ENCODE measurements at places on chromosomes 6 and 20. TPM values are rescaled to one million over a fixed set of nuclear protein-coding genes. Genes with fewer than 3 reads are reported as not detected.

DNA sequence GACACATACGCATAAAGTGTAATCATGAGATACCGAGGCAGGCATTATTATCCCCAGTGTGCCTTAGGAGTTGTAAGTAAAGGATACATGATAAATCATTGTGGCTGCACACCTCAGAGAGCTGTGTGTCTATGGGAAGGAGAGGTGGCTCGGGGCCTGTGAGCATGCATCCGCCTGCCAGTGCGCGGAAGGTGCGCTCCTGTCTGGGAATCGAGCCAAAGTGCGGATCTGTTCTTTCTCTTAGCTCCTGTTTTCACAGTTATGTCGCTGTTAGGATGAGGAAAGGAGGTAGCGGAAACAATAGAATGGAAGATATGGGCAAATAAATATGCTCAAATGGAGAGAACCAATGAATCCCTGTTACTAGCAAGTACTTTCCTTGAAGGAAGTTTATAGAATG is 98.0 kb downstream of the ANKRD6 start:
- no peak for DNase-seq

- no peak for DNase-seq
These were observed 209.4 kb upstream of the MCHR2 start for GRCh38 chr6:100203400-100203799.

HLA-DPB1 gene
- total RNA-seq: 27.4 TPM

GRCh38 chr20:1417273-1417672 is 24.4 kb upstream of the FKBP1A start:
- no peak for DNase-seq

DNA sequence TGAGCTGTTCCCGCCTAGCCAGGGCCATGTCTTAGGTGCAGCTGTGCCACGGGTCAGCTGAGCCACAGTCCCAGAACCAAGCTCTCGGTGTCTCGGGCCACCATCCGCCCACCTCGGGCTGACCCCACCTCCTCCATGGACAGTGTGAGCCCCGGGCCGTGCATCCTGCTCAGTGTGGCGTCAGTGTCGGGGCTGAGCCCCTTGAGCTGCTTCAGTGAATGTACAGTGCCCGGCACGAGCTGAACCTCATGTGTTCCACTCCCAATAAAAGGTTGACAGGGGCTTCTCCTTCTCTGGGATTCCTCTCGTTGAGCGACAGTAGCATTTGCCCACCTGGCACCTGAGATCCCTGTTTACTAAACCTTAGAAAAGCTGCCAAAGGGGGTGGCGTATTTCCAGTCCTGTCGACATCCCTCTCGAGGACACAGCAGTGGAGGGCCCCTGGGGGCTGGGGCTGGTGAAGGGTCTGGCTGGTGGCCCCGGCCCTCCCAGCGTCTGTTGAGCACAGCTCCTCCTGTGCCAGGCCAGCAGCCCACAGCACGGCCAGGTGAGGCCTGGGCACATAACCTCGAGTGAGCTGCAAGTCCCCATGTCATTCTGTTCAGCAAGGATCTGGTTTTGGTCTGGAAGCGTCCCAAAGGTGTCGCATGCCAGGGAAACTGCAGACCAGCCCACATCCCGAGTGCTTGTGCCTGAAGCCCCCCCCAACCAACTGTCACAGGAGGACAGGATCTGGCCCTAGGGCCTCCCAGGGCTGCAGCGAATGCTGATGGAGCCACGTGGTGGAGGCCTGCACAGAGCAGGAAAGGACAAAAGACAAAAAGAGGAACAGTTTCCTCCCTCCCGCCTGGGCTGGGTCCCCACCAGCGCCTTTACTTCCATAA is 21.2 kb upstream of the PYGB start:
- DNase-seq: peak; percentile 33

- peak; percentile 25 for DNase-seq
These were observed 146.4 kb downstream of the AKAP7 start for GRCh38 chr6:131281471-131282270.

DNA sequence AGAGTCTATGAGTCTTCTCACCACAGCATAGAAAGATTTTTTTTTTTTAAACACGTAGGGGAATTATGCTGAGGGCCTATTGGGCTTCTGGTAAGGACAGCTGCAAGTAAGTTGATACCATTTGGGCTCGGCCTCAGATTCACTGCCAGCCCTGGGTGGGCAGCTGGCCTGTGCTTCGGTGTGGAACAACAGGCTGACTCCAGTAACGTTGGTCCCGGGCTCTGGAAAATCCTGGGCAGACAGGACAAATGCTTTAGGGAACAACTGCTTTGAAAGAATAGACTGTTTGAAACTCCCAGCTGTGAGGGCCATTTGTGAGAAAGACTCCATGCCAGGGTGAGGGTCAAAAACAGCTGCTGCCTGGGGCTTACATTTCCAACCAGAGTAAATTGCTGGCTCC is 366.5 kb downstream of the QKI start:
- DNase-seq: peak; percentile 77

DNA sequence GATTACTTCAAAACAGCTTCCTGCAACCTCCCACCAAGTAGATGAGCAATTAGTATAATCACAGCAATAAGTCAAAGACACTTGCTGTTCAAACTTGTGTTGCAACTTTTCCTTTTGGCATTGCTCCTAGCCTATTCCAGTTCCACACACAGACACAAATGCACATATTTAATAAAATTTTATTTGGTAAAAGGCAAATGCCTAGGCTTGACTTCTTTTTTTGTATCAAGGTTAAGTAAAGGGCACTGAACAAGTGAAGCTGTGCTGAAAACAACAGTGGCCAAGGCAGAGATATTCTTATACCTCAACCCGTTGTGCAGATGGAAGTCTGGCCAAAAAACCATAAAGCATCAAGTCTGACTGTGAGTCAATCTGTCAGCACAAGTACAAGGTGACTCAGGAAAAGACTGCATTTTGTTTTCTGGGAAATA is 708.4 kb upstream of the CITED2 start:
- DNase-seq: no peak

BANF2 gene
- total RNA-seq: not detected

HLA-DMB gene
- total RNA-seq: 8.1 TPM

KIAA1755 gene
- total RNA-seq: not detected

SPEF1 gene
- not detected for total RNA-seq

TRIM10 gene
- not detected for total RNA-seq
